ENCODE measurements at places on chromosomes 6 and 20.
A peak's percentile ranks its signal among the peaks of the same experiment; 100 is the strongest.

GRCh38 chr6:125639466-125640020, 109.9 kb upstream of the HEY2 start:
- no peak for DNase-seq

DNA sequence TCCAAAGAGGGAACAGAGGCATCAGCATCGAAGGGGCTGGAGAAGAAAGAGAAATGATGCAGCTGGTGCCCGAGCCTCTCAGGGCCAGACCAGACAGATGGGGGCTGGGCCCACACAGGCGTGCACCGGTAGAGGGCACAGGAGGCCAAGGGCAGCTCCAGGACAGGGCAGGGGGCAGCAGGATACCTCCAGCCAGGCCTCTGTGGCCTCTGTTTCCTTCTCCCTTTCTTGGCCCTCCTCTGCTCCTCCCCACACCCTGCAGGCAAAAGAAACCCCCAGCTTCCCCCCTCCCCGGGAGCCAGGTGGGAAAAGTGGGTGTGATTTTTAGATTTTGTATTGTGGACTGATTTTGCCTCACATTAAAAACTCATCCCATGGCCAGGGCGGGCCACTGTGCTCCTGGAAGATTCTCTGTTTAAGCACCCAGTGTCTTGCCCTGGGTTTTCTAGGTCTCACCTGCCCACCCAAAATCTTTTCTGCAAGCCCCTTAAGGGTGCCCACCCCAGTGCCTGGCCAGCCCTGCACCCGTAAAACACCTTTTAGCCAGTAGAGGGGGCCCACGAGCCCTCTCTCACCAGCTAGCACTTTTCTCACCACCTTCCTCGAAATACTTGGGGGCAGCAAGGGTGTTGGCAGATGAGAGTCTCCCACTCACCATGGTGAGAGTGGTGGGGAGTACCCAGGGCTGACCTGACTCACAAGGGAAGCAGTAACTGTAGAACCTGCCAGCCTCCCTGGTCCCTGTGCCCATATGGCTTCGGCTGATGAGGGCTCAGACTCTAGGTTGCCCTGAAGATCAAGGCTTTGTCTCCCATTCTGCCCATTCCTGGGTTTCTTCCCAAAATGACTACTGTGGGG, 35.7 kb upstream of the ID1 start:
- DNase-seq = peak; percentile 67

DNA sequence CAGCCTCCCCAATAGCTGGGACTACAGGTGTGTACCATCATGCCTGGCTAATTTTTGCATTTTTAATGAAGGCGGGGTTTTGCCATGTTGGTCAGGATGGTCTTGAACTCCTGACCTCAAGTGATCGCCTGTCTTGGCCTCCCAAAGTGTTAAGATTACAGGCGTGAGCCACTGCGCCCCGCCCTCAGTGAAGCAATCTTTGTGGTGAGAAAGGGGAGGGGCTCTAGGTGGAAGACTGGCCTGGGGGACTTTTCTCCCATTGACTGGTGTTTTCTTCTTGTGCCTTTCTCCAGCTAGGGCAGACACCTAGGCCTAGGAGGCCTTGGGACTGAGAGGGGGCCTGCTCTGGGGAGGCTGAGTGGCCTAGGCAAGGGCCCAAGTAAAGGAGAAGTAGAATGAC, 84.1 kb downstream of the DNAAF9 start:
- DNase-seq = peak; percentile 39

DNA sequence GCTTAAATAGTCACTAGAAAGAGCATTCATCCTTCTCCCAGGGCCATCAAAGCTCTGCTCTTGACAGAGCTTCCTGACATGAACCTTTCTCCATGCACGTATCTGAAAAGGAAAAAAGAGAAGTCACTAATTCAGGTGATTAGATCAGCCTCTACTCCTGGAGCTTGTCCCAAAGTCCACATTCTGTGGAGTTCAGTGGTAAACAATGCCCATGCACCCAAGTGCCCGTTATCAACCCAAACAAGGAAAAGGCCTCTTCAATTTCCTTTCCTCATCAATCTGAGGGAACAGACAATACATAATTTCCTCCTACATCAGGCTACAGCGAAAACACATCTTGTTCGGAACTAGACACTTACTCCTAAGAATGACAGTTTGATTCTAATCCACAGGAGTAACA, 129.2 kb upstream of the PCSK2 start:
- no peak for DNase-seq

GRCh38 chr20:59014680-59015389, 4.4 kb upstream of the TUBB1 start:
- DNase-seq = no peak

GRCh38 chr20:48603116-48603818, 224.5 kb downstream of the PREX1 start:
- DNase-seq = no peak

DNA sequence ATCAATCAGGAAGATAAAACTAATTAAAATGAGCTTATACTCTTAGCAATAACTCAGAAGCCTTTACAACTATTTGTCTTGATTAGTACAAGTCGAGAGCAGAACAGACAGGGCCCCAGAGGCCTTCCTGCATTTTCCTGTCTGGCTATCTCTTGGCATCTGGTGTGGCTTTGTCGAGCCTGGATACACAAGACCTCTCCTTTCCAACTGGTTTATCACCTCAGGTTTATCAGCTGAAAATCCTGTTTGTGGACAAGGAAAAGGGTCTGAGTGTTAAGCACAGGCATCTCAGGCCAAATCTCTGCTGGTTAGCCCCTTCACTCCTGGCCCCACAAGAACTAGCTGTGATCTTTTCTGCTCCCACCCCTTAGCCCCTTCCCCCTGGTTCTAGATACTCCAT, 32.6 kb downstream of the BAK1 start:
- no peak for DNase-seq

GRCh38 chr6:119459207-119459974, 109.8 kb upstream of the MAN1A1 start:
- no peak for DNase-seq

- DNase-seq = no peak
Measured at GRCh38 chr6:40325041-40325440, 262.1 kb downstream of the LRFN2 start.

DNA sequence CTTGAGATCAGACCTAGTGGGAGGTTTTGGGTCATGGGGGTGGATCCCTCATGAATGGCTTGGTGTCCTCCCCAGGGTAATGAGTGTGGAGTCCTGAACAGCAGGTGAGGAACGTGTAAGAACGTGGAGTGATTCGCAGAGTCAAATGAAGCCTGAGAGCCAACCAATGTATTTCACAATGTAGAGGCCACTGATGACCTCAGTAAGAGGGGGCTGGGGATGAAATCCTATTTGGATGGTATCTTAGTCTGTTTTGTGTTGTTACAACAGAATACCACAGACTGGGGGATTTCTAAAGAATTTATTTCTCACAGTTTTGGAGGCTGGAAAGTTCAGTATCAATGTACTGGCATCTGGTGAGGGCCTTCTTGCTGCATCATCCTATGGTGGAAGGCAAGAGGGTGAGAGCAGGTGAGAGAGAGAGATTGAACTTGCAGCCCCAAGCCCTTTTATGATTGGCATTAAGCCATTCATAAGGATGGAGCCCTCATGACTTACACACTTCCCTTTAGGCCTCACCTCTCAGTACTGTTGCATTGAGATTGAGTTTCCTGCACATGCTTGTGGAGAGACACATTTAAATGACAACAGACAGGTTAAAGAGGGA, 47.3 kb upstream of the HIVEP1 start:
- DNase-seq = peak; percentile 40

DNA sequence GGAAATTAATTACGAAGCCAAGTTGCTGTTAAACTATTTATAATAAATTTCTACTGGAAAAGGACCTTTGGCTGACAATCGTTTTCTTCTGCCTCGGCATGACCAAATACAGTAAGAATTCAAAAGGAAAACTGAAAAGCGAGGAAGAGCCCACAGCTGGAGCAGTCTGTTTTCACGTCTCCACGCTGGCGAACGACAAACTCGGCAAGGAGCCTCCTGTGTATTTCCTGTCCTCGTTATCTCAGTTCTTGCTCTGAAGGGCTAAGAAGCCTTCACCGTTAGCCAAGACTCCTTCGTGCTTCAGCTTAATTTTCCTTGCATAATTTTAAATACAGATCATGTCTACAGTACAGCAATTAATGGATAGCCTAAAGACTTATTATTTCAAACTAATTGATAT, 214.3 kb upstream of the PLCB4 start:
- no peak for DNase-seq

DNA sequence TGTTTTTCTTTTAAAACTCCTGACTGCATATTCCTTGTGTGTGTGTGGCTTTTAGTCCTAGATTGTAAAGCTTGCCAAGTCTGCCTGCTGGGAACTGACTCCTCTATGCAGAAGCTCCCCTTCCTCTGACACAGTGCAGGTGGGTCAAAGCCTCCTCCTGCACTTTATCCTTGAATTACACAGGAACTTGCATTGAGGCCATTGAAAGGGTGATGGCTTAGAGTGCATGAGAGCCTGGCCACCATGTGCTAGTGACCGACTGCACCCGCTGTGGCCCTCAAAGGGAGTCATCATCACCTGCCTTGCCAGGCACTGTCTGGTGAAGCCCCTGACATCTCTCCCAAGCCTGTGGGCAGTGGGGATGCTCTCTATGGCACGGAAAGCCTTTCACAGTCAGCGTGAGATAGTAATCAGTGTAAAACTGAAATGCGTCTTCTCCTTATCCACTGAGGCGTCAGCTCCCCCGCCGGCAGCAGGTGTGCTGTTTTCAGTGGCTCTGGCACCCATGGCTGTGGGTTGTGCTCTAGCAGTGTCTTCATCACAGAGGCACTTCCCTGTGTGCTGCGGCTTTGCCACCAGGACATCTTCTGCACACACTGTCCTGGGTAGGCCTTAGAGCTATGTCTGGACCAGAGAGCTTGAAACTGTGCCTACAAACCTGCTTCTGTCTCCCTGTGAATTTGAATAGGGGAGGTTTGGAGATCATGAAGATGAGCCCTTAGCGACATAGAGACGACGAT, 87.9 kb downstream of the THBS2 start:
- DNase-seq = no peak

GRCh38 chr6:81383472-81383871, 369.0 kb downstream of the TENT5A start:
- DNase-seq = no peak

- no peak for DNase-seq
Measured at GRCh38 chr6:118391086-118391485, 157.0 kb upstream of the PLN start.

DNA sequence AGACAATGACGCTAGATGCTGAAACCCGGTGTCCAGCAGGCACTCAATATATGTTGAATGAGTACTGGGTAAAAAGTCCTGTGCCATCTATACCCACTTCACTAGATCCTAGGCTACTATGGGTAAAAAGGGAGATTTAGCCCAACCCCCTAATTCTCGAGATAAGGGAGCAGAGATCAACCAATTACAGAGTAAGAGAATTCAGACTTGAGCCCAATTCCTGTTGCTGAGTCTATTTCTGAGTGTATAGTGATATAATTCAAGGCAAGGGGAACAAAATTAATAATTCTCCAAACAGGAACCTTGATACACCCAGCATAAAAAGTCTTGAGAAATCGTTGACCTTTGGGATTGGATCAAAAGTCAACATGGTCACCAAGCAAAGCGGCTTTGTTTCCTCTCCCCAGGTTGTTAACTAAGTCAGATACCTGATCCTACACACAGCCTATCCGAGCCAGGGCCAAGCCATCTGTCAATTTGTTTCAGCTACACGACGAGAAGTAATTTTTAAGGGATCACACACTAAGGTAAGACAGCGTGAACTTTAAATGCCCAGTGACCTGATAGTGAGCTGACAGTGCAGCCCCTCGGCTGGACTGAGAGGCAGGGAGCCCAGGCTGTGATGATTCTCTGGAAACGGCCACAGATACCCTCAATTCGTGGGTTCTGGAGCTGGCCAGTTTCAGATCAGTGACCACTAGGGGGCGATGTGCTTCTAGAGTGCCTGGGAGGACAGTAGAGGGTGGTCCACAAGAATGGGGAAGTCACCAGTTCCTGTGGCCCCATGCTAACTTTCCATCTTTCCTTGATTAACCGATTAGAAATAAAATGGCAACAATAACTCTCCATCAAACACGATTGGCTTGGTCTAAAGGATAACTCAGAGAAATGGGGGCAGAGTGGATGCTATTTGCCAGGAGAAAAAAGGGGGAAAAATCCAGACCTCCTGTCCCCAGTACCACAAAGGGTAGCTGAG, 46.2 kb downstream of the SLC22A23 start:
- peak; percentile 82 for DNase-seq

- no peak for DNase-seq
Measured at GRCh38 chr20:57076951-57077350, 189.5 kb downstream of the BMP7 start.

DNA sequence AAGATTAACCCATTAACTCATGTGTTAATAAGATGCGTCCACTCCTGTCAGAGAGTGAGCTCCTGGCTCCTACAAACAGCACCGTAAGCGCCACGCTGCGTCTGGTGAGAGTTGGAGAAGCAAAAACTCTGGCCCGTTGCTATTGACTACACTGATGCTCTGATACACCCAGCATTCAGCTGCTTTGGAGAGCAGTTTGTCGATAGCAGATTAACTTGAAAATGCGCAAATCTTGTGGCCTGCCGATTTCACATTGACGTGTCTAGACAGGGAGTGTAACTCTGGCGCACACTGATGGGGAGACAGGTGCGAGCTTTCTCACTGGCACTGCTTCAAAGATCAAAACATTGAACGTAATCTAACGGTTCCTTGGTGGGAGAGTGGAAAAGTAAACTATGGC, 151.7 kb upstream of the RPS6KA2 start:
- no peak for DNase-seq

- DNase-seq = no peak
Measured at GRCh38 chr6:34276881-34277762, 28.3 kb upstream of the SMIM29 start.

- peak; percentile 78 for DNase-seq
Measured at GRCh38 chr6:113600551-113601339, 256.4 kb upstream of the MARCKS start.

- peak; percentile 81 for DNase-seq
Measured at GRCh38 chr6:125790358-125791150, at the start of gene NCOA7. TSS of gene NCOA7 (plus strand) at chr6:125790960. CDS start at chr6:125815355, 24,395 bp downstream.

DNA sequence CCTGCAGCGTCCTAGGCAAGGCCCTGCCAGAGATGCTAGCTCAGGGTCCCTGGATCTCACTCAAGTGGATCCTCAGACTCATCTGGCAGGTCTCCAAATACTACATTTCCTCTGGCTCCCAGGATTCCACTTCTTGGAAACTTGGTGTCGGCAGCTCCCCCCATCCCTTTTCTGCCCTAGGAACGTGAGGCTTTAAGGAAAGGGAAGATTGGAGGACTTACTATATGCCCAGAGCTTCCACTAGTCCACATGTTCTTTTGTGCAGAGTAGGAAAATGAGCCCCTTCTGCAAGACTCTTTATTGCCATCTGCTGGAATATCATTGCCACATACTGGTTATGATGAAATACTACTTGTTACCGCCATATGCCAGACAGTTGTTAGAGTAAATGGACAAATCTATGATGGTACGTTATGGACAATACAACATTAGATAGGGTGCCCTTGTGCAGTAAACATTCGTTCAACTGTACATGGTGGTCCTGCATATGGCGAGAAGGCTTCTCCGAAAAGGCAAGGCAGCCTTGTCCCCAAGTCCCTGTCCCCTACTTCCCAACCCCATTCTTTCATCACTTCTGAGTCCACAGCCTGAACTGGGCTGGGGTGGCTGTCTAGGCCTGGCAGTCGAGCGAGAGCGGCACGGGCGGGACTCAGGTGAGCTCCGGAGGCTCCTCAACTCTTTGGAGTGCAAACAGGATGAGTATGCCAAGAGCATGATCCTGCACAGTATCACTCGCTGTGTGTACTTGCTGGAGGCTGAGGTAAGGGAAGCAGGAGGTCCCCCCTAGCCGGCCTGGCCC, 780 bp downstream of the ARMC12 start:
- DNase-seq = peak; percentile 91

GRCh38 chr6:10411131-10411970, 3.5 kb downstream of the TFAP2A start:
- DNase-seq = peak; percentile 57

Data from suppressor macrophage treated with lipopolysaccharide for 1 hour (primary cell).